ENCODE measurements at places on chromosomes 11 and 22.

DNA sequence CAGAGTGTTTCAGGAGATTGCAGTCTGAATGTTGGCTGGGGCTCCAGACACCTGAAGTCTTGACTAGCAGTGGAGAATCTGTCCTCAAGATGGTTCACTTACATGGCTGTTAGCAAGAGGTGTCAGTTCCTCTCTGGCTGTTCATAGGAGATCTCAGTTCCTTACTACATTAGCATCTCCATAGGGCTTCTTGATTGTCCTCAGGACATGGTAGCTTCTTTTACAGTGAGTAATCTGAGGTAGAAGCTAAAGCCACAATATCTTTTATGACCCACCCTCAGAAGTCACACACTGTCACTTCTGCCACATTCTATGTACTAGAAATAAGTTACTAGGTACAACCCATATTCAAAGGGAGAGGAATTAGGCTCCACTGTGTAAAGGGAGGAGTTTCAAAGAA lies 10.5 kb upstream of the PATL1 start:
- no peak for DNase-seq

DNA sequence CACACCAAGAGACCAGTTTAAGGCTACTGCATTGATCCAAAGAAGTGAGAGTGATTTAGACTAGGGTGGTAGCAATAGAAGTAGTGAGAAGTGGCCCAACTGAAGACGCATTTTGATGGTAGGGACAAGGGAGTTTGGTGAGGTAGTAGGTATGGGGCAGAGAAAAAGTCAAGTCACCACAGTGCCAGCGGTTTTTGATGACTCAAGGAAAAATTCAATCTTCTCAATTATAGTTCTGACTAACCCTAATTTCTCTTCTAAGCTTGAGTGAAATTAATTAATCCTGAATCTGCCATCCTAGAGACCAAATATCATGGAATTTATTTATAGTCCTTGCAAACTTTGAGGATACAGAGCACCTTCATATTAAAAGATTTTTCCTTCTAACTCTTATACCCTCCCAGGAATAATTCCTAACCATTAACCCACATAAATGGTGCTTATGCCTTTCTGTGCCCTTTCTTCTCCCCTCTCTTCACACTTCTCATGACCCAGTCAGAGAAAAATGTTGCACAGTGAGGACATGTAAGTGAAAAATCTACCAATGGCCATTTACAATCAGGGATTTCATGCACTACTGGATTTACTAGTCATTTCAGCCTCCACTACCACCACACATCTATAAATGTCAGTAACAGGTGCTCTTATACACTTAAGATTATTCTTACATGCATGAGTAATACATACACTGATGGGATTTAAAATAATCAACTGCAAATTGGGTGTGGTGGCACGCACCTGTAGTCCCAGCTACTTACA lies 45.9 kb upstream of the ARHGAP32 start:
- no peak for DNase-seq

GRCh38 chr11:45935349-45936064 lies 13.1 kb downstream of the LARGE2 start:
- no peak for DNase-seq

- DNase-seq: no peak
Observed at GRCh38 chr22:31133911-31134310, 6.4 kb downstream of the PLA2G3 start.

DNA sequence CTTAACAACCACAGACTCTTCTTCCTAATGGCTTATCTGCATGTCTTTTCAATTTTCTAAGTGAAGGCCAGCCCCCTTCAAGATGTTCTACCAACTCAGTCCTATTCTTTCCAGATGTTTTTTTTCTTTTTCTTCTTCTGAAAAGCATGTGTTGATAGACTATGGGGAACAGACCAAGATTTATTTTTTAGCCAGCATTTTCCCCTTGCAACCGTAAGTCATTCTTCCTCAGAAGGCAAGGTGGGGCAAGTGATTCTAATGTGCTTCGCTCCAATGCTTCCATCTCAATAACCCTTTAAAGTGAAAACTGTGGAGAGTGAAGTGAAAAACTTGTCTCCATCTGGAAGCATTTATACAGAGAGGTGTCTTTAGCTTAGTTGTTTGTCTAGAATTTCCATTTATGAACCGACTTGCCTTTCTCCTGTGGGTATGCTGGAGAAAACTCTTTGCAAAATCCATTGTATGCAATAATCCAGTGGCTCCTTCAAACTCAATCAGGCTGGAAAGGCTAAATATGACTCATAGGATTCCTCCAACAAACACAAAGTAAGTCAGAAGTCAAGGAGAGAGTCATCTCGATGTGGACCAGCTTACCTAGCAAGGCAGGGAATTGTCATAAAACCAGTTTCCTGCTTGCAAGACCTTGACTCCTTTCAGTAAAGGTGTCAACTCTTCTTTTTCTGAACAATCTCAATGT lies 83.7 kb downstream of the MAML2 start:
- DNase-seq: no peak

Measured in activated CD8-positive, alpha-beta memory T cell treated with anti-CD3 and anti-CD28 coated beads for 1 hour (primary cell).